ENCODE measurements at places on chromosomes 2 and 18.

DNA sequence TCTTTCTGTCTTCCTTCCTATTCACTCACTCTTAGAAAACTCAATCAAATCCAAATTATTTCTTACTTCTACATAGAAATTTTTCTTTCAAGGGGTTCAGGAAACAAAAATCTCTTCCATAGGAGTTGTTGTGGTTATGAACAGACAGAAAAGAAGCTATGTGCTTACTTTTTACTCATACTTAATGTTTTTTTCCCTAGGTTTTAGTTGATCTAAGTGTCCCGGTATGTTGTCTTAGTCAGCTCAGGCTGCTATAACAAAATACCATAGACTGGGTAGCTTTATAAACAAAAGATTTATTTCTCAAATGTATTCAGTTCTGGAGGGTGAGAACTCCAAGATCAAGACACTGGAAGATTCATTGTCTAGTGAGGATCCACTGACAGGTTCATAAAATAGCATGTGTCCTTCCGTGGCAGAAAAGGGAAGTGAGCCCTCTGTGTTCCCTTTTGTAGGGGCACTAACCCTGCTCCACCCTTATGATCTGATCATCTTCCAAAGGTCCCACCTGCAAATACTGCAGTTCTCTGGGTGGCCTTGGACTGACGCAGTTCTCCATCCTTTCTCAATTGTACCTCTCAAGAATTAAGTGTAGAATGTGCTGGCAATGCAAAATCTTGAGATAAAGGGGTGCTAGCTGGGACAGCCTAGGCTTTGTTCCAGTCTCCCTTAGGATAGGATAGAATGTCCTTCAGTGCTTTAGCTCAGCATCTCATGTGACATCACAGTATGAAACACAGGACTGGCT, 14.4 kb upstream of the VRK2 start:
- no peak for DNase-seq

GRCh38 chr18:70376137-70376913, 87.5 kb downstream of the SOCS6 start:
- DNase-seq = no peak

GRCh38 chr18:8121942-8122480, 487.2 kb upstream of the RAB12 start:
- no peak for DNase-seq

GRCh38 chr18:4102901-4103300, 352.2 kb downstream of the DLGAP1 start:
- no peak for DNase-seq

GRCh38 chr18:62044490-62045000, 142.3 kb downstream of the PIGN start:
- DNase-seq = no peak

GRCh38 chr2:121977326-121977725, 221.9 kb downstream of the TSN start:
- DNase-seq = no peak

GRCh38 chr2:147416099-147416498, 428.7 kb upstream of the ACVR2A start:
- DNase-seq = no peak

DNA sequence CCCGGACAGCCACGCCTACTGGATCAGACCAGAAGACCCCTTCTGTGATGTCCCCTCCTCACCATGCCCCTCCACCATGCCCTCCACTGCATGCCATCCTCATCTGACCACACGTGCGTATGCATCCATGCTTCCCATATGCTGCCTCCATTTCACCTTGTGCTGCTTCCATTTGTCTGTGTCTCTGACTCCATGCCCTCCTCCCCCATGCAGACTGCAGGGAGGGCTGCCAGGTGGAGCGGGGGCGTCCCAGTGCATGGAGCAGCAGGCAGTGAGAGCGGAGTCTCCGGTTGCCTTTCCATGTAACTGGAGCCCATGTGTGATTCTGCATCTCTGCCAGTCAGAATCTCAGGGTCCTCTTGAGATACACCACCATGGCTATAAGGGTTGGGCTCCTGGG, 52.6 kb downstream of the COA5 start:
- no peak for DNase-seq

DNA sequence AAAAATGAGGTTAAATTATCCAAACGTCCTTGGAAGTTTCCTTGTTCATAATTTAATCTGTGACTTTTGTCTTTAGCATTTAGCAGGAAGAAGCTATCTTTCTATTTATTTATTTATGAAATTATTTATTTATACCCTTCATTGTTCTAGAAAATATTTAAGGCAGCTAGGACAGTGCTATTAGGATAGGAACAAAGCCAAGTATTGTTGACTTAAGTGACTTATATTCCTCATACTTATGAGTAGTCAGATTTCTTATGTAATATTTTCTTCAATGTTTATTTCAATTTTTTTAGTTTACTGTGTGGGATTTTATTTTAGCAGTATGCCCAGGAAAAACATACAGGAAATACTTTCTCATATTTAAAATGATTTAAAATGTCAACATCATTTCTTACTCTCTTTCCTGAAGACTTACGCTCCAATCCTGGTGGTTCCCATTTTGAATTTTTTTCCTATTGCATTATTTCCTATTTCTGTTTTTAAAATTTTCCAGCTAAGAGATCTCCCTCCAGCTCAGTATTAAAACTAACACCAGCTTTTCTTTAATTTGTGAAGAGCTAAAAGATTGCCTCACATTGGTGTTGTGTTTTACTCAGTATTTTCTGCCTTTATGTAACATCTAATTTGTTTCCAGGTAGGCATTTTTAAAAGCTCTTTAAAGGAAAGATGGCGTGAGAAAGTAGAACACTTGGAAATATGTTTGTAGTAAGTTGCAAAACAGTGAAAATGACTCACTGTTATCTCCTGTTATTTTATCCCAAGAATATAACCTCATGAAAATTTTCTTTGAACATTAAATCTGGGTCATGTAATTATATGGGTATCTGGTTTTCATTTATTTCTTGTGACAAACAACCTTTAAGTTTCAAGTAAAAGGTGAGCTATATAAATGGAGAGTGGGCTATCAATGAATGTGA, 32.2 kb downstream of the MAPRE2 start:
- no peak for DNase-seq

DNA sequence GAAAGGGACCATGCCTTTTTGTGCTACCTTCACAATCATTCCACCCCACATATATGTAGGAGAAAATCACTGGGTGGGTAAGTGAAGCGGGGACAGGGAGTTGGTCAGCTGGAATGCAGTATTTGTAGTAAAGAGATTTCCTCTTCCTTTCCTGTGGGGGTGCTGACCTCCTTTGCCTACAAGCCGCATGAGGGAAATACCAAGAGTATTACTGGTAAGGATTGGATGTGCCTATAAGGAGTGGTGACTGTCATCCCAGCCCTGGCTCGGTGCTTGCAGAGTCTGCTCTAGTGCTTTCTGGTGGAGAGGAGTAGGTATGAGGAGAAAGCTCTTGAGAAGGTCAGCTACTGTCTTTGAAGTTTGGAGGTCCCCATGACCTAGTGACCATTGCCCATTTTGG, 324.6 kb downstream of the HRH4 start:
- DNase-seq = no peak

GRCh38 chr2:47177043-47177565, 22.0 kb upstream of the STPG4 start:
- no peak for DNase-seq

DNA sequence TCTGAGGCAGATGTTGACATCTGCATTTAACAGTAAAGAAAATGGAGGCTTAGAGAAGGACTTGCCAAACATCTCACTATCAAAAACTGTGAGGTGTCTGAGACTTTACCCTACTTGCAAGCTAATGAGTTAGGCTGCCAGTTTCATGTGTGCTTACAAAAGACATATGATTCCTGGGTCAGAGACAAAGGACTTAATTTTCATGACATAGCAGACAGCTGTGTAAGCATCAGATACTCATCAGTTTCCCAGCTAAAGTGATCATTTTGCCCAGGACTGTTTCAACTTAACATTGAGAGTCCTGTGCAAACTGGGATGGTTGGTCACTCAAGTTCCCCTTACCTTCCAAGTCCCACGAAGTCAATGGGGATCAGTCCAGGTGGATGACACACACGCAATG, 18.9 kb upstream of the DAPL1 start:
- DNase-seq = no peak

DNA sequence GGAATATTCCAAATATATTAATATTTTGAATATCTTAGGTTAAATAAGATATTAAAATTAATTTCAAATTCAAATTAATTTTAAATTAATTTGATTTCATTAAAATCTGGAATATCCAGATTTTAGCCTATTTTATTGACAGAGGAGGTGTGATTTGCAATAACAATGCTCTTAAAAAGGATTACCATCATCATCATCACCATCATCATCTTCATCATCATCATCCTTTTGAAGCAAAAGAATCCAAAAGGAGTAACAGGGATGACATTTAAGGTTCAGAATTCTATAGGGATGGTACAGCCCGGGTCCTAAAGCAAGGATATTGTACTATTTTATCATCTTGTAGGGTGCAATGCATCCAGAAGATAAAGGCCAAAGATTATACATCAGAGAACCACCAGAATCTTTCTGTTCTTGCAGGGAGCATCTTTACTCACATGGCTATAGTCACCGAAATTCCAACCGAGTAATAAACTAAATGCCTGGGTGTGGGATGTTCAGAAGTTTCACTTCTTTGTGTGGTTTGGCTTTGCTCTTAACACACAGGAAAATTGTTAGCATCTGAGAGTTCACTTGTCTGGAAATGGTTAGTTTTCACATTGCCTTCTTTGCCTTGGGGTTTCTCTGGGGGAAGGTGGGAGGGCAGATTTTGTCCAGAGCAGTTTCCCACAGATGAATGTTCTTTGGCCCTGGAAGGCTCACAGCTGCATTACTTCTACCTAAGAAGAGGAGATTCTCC, 99.1 kb upstream of the ITGA6 start:
- DNase-seq = no peak

GRCh38 chr18:12278741-12279682, 24.9 kb downstream of the CIDEA start:
- peak; percentile 89 for DNase-seq

DNA sequence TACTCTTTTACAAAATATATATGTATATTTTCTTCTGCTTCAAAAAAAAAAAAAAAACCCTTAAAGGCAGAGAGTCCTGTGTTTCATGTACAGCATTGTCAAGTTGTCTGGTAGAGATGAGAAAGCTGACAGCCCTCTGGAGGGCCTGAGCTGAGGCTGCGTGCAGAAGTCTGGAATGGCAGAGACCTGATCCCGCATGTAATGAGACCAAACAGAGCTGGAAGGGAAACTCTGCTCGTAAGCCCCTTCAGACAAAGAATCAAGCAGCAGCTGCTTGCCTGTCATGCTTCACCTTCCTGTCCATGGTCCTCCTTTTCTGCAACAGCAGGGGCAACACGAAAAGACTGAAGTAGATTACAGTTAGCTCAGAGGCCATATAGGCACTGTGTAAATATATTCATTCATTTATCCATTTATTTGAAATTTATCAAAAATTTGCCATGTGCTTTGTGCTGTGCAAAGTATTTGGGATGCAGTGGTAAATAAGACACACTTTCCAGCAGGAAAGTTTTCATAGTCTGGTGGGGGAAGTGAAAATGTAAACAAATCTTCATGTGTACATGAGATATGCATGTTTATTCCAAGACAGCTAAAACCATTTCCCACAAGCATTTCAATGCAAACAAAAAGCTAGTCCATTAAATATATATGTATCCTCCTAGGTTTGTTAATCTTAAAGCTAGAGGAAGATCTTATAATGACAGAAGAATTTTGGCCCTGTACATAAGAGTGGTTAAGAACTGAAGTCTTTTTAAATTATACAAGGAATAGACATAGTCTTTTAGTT, 912.7 kb downstream of the CPS1 start:
- no peak for DNase-seq

DNA sequence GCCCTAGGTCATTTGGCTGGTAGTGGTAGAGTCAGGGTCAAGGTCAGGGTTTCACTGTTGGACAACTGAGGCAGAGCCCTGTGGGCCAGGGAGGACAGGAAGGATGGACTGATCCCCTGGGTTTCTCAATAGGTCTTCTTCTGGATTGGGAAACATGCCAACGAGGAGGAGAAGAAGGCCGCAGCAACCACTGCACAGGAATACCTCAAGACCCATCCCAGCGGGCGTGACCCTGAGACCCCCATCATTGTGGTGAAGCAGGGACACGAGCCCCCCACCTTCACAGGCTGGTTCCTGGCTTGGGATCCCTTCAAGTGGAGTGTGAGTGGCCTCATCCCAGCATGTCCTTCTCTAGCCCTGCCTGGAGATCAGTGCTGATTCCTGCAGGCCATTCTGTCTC, 18.1 kb downstream of the VIL1 start:
- no peak for DNase-seq

- peak; percentile 6 for DNase-seq
Measured at GRCh38 chr2:69375494-69376353, 11.3 kb downstream of the GFPT1 start.

DNA sequence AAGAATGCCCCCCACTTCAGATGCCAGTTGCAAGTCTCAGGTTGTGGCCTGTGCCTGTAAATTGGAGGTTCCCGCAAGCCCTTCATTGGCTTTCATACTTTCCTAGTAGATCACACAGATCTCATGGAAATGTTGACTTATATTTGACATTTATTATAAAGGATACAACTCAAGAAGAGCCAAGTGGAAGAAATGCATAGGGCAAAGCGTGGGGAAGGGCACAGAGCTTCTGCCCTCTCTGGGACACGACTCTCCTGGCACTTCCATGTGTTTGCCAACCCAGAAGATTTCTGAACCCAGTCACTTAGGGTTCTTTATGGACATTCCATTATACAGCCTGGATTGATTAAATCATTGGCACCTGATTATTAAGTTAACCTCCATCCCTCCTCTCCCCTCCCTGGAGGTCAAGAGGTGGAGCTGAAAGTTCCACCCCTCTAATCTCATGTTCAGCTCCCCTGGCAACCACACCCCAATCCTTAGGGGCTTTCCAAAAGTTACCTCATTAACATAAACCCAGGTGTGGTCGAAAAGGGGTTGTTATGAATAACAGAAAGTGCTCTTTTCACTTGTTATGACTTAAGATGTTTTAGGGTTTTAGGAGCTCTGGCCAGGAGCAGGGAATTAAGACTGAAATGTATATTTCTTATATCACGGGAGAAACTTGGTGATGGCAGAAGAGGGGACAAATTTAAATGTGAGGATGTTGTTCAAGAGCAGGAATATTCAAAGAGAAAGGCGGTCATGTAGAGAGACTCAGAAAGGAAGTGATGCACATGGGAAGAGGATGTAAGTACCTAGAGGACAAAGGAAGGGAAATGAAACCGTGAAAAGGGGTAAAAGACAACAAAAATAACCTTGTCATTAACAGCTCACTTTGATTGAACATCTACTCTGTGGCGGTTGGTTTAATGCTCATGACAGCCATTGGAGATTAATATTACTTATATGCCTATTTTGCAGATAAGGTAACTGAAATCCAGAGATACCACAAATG, 31.8 kb downstream of the SP100 start:
- DNase-seq = no peak

All from fibroblast of the conjunctiva (primary cell).